ENCODE measurements at places on chromosomes 4 and X. TPM values are rescaled to one million over a fixed set of nuclear protein-coding genes. Genes with fewer than 3 reads are reported as not detected.
A peak's percentile ranks its signal among the peaks of the same experiment; 100 is the strongest.

Gene WAS
- 7.3 TPM for total RNA-seq

Gene FRG2
- total RNA-seq: not detected

Gene IBSP
- not detected for total RNA-seq

Gene RHOXF1
- total RNA-seq: not detected

Gene TMEM150C
- total RNA-seq: 9.7 TPM

Gene CPZ
- total RNA-seq: 5.3 TPM

DNA sequence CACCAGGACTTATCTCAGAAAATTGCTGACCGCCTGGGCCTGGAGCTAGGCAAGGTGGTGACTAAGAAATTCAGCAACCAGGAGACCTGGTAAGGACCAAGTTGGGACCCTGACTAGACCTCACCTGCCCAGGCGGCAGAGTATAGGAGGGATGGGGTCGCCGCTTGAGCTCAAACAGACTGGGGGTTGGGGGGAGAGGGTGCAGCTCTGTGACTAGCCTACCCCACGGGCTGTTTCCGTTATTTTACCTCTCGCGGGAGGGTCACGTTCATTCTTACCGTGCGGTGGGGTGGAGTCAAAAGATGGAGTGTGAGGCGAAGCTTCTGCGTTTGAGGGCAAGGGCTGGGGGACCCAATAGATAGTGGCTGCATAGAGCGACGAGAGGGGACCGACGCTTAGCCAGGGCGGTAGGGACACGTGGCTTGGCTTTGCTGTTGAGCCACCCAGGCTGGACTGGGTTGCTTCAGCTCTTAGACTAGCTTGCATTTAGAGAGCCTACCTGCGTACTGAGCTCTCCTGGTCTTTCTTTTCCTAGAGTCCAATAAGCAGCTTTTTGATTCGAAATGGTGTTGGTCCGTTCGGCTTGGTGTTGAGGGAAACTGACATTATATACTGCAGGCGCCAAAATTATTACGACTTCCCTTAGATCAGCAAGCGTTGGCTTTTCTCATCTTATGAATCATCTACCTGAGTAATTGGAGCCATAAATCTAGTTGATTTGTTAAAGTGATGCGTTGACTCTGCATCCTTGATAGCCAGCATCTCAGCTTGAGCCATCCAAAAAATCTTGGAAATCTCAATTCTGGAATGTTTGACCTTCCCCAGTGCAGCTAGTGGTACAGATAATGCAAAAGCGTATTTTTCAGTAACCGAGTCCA, 591 bp downstream of the PRPS1 start:
- DNase-seq: no peak

GRCh38 chrX:111262086-111262485, 8.2 kb downstream of the CAPN6 start:
- DNase-seq: no peak

DNA sequence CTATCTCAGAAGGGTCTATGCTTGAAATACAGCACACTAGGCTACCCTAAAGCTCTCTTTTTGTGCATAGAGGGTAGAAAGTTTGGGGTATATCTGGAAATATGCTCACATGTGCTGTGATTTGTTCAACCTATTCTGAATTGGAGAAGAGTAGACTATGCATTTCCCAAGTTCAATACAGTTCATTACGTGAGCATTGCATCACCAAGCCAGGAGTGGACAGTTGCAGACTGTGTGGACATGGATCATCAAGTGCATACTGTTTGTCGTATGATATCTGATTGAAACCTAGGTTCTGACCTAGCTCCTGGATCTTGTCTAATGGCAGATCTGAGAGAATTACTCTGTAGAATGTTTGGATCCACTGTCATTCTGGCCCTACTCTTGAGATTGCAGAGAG, 161.1 kb downstream of the FRAS1 start:
- no peak for DNase-seq

DNA sequence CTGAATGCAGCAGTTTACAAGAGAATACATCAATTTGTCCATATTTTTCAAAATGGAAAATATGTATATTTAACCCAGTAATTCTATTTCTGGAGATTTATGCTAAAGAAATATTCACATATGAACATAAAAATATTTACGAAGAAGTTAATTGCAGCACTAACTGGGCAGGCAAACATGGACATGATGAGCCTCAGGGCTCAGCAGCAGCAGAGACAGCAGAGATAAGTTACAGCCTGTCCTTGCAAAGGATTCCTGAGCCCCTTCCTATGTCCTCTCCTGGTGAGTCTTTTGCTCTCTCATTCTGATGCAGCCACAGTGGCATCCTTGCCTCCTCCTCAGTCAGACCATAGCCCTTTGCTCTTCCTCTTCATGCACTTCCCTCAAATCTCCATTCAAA, 680.6 kb upstream of the CPEB2 start:
- no peak for DNase-seq

GRCh38 chr4:61923179-61923578, 723.1 kb downstream of the ADGRL3 start:
- DNase-seq: no peak

- no peak for DNase-seq
Measured at GRCh38 chrX:103791228-103791627, 14.6 kb downstream of the PLP1 start.

DNA sequence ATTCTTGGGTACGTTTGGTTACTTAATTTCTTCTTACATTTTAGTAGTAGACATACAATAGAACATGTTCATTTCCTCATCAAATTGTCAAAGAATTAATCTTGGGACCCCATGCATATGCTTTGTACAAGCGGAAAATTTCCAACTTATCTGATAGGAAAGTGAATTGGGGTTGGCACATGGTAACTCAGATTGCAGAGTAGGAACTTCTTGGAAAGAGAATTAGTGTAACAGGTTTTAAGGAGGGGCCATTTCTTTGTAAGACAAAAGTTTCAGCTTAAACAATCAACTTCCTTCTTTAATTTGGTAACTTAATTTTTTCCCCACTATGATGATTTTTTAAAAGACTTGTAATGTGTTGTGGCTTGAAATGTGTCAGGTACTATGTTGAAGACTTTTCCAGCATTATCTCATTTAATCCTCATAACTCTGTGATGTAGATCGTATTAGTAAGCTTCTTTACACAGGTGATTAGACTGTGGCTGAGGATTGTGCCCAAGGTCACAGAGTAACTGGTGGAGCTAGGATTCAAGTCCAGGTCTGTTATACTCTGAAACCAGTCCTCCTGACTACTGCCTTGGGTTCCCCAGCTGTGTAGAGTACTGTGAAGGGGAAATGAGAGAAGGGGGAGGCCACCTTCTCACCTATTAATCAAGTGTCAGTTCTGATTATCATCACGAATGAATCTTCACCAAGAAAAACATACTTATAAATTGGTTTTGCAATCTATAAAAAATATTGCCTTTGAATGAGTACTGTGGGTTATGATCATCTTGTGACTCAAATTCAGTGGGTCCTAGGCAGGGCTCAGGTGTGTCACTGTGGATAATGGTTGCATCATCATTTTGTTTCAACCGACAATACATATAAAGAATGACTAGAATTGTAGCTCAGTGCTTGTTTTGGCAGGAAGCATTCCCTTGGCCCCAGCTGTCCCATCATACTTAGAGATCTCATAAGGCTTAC, 4.3 kb downstream of the GK start:
- no peak for DNase-seq

- DNase-seq: no peak
Measured at GRCh38 chr4:181085557-181085956, 1157.6 kb upstream of the TENM3 start.

- no peak for DNase-seq
Measured at GRCh38 chr4:41377196-41377595, 120.5 kb downstream of the UCHL1 start.

- DNase-seq: no peak
Measured at GRCh38 chrX:133630362-133630761, 215.1 kb upstream of the GPC4 start.

DNA sequence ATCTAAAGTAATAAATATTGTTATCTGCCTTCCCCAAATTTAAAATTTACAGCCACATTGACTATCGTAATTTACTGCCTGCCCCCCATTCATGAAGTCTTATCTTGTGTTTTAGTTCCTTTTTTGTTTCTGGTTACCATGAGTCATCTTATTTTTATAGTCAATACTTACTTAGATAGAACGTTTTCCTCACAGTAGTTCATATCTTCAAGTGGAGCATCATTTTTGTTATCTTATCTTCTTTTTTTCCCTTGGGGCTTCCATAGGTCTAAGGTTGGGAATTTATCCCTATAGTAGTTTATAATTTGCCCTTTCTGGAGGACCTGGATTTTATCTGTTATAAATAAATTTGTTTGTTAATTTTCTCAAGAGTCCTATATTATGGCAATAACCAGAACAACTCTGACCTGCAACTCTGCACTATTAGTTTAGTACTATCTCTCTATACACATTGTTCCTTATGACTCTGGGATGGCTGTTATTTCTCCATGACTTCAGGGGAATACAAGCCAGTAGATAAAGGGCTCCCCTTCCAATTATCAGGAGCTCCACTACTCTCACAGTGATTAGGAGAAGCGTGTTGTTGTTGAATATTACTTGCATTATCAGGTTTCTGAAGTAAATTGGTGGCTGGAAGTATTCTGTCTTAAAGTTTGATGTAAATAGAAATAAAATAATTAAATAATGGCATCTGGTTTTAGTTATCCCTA, 330.6 kb downstream of the GALNTL6 start:
- DNase-seq: no peak

GRCh38 chr4:39637586-39638353, 895 bp downstream of the SMIM14 start:
- peak; percentile 88 for DNase-seq

DNA sequence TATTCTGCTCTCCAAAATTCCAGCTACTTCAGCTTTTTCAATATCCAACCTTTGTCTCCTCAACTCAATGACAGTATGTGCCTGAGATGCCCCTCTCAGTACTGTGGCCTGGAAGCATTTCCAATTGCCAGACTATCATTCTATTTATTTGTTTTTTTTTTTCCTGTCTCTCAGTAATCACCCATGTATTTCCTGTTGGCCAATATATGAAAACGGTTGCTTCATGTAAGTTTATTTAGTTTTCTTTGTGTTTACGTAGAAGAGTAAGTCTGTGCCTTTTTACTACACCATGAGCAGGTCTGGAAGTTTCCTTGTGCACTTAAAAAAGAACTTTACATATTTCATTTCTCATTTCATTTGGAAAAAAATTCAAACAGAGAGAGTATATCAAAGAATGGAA, 537.5 kb upstream of the SPANXN1 start:
- no peak for DNase-seq

DNA sequence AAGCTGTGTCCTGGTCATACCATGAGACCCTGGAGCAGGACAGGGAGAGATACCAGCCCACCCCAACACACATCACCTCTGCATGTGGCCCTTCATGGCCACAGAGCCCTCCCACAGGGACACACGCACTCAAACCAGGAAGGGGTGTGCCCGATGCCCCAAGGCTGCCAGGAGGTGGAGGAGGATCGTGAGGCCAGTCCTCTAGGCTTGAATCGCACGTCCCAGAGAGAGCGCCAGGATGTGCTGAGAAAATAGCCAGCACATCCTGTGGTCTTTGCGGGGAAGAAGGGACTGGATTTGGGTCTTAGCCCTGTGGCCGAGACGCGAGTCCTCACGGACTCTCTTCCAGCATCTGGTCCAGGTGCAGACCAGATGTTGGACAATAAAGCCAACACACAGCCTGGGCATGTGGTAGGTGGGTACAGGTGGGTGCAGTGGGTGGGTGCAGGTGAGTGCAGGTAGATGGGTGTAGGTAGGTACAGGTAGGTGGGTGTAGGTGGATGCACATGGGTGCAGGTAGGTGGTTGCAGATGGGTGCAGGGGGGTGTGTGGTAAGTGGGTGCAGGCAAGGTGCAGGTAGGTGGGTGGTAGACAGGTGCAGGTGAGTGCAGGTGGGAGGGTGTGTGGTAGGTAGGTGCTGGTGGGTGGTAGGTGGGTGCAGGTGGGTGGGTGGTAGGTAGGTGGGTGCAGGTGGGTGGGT, 94.3 kb upstream of the AFAP1 start:
- no peak for DNase-seq

DNA sequence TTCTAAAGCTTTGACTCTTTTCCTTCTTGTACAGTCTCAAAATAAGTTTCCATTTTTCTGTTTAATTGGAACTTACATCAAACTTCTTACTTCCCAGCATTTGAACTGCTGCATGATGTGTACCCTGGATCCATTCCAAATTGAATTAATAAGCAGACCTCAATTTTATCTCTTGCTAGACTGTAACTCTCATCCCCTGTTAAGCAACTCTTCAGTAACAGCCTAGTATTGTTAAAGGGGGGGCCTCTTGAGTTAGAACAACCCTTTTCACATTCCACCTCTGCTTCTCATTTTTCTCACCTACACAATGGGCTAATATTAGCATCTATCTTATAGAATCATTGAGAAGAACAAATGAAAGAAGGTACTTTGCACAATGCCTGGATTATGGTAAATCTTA, 169.4 kb downstream of the IL1RAPL1 start:
- DNase-seq: no peak

DNA sequence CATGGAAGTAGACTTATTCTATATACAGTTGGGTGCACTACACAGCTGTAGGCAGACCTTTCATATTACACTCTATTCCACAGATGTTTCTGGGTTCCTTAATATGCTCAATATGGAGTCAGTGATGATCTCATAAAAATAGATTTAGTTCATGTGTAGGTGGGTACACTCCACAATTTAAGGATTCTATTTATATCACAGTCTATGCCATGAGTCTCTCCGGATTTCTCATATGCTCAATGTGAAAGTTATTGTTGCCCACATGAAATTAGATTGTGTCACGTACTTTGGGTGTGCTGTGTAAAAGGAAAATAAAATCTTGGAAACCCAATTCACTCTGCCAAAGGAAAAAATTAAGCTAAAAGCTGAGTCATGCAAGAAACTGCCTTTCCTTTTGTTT, 32.5 kb upstream of the TASL start:
- no peak for DNase-seq

- no peak for DNase-seq
Measured at GRCh38 chrX:9153300-9153699, 119.4 kb upstream of the FAM9B start.

Data from posterior vena cava (tissue), 2 donors.